ENCODE measurements at places on chromosomes 2 and 18.

GRCh38 chr2:168462543-168463045, 6.5 kb downstream of the CERS6 start:
- DNase-seq = no peak

- no peak for DNase-seq
Observed at GRCh38 chr2:54387059-54387991, 68.8 kb upstream of the SPTBN1 start.

GRCh38 chr18:27712066-27712465, 464.9 kb downstream of the CDH2 start:
- no peak for DNase-seq

GRCh38 chr2:119469661-119470297, 38.1 kb downstream of the TMEM37 start:
- no peak for DNase-seq

DNA sequence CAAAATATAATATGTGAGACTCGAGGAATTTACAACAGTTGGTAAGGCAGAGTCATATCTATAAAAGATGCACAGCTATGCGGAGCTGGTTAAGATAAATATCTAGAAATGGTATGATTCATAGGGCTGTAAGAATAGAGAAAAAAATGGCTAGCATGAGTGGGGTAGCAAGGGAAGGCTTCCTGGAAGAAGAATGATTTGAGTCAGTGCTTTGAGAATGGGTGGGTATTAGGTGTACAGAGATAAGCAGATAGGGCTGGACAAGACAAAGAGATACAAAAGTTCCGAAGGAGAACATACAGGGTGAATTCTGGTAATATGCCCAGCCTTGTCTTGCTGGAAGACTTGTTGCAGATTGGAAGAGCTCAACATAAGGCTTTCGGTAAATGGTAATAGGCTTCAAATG, 291.5 kb upstream of the CCDC68 start:
- DNase-seq = no peak

Data from activated T-cell treated with anti-CD3 and anti-CD28 coated beads for 1 hour (primary cell).